ENCODE measurements at places on chromosomes 6 and 20.
A peak's percentile ranks its signal among the peaks of the same experiment; 100 is the strongest.

- DNase-seq = no peak
Observed at GRCh38 chr6:119161438-119161837, 83.0 kb upstream of the FAM184A start.

- no peak for DNase-seq
Observed at GRCh38 chr6:2412731-2413130, 167.3 kb upstream of the GMDS start.

DNA sequence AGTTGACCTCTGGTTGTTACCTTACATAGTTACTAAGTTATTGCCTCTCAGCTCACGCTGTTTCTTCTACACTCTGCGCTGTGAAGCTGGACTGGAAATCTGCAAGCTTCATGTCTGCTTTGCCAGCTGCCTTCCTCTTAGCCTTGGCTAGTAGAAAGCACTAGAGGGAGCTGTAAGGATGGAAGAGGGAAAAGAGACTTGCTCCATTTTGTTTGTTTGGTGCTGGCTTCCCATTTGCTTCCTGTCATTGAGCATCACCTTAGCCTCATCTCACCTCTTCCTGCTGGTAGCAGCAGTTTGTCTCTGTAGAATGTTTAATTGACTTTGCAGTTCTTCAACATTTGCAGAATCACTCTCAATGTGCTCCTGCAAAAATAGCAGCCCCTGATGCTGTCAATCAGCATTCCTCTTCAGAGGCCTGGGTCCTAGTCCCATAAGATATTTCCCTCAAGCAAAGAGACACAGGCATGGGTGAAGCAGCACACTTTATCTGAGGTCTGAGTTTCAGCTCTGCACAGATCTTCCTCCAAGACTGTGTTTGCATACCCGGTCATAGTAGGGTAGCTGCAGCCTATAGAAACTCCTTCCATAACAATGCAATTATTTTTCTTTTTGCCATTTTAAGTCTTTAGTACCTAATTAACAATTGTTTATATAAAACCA lies 302.2 kb upstream of the EPHA7 start:
- peak; percentile 63 for DNase-seq

DNA sequence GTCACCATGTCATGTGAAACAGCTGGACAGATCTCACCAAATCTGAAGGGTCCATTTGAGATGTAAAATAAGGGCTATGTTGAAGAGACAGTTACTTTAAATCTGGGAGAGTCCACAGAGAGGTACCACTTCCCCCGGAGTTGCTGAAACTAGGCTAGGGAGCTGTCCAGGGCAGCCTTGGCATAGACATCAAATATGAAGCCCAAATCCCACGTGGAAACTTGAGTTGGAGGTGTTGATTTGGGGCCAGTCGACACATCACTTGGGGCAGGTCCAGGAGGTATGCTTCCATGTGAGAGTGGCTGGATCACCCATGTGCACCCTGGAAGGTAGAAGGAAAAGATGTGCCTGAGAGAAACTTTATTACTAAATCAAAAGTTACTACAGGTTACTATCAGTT lies 12.0 kb upstream of the SERPINB9 start:
- DNase-seq = peak; percentile 27

DNA sequence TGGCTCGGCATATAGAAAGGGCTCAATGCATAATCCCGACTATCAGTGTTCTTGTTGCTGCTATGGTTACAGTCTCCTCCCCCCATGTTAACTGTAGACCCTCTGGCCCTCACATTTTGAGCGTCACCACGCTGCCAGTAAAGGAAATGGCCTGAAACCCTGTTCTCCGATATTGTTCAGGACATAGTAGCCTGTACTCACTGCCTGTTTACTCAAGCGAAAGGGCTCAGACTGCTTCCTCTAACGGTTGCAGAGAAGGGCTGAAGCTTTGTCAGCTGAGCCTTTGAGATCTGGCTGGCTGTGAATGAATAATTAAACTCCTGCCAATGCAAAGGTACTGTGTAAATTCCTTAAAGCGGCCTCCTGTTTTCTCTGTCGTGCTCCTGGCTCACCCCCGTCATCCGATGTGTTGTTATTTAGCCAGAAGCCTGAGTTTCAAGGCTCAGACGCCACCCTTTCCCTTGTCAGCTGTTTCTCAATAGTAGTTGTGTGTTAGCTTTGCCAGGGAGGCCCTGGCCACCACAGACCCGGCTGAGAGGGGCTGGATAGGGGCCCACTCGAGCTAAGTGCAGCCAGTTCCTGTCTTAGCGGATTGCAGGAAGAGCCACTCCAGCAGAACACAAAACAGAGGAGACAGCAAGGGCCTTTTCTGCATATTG lies 31.2 kb upstream of the RALGAPA2 start:
- DNase-seq = peak; percentile 51

GRCh38 chr20:9928281-9928737 lies 89.4 kb upstream of the PAK5 start:
- no peak for DNase-seq

GRCh38 chr6:26016245-26016962 lies 53.8 kb downstream of the TRIM38 start:
- DNase-seq = no peak

DNA sequence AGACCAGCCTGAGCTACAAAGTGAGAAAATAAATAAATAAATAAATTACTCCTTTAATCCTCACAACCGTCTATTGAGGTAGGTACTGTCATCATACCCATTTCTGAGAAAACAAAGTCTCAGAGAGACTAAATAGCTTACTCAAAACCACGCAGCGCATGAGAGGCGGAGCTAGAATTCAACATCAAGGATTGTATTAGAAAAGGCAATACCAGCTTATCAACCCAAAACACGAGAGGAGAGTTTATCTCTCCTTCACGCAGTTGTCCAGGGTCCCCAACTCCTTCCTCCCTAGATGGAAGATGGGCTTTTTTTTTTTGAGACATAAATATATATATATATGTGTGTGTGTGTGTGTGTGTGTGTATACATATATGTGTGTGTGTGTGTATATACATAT lies 12.2 kb downstream of the HNF4A start:
- DNase-seq = no peak

- no peak for DNase-seq
Observed at GRCh38 chr6:135319819-135320218, 138.7 kb downstream of the MYB start.

DNA sequence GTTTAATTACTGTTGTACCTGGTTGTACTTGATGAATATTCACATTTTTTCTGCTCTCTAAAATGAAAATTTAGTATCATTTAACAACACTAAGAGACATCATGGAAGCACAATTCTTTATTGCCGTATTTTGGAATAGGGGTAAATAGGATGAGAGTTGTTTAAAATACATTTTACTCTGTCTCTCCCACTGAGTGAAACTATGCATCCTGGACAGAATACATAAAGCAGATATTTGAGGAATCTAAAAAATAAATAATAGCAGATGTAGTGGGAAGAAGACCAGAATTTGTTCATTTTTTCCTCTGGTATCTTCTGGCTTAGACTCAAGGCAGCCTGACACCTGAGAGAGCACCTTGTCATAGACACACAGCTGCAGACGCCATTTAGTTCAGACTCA lies 119.1 kb upstream of the AHI1 start:
- no peak for DNase-seq

DNA sequence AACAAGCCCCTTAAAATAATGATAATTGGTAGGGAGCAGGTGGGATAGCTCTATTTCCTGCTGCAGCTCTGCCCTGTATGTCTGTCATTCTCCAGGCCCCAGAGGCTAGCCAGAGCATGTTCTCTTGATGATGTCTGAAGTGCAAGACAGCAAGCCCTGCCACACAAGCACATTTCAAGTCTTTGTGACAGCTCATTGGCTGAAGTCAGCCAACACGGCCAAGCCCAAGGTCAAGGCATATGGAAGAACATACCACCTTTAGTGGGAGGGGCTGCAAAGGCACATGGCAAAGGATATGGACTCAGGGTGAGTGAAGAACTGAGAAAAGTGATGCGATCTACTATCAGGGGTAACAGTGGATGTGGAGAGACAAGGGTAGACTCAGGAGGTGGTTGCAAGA lies 116.1 kb downstream of the PRND start:
- no peak for DNase-seq

- DNase-seq = no peak
Observed at GRCh38 chr20:3784863-3785239, 1.7 kb downstream of the CENPB start.

DNA sequence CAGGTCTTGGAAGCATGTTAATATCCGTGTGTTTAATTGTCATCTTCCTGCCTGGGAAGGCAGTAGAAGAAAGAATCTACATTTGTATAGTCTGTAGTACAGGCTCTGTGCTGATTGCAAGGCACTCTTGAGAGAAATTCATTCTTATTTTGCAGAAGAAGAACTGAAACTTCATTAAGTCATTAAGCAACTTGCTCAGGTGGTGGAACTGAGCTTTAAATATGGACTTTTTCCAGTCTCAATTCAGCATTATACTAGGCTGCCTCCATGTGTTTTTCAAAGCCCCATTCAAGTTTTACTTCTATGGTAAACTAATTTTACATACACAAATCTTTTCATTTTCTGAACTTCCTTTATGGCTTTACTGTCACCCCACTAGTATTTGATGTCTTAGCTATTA lies 18.7 kb downstream of the ZNF451 start:
- DNase-seq = no peak

DNA sequence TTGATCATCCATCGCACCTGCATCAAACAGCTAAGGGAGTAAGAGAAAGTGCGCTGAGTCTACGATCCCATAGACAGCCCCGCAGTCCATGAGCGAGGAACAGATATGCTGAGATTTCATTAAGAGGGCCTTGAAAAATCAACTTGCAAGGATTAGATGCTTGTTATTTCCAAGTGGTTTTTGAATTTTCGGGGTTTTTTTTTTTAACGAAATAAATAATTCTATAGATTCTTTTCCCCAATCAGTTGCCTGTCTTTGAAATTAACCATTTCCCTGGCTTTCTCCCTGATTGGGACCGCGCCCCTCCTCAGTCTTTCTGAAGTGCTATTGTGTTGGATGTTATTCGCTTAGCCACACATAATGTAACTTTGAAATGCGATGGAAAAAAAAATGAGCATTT lies 48.6 kb downstream of the GNAS-AS1 start:
- no peak for DNase-seq

GRCh38 chr6:122806291-122806690 lies 17.2 kb downstream of the SMPDL3A start:
- no peak for DNase-seq

DNA sequence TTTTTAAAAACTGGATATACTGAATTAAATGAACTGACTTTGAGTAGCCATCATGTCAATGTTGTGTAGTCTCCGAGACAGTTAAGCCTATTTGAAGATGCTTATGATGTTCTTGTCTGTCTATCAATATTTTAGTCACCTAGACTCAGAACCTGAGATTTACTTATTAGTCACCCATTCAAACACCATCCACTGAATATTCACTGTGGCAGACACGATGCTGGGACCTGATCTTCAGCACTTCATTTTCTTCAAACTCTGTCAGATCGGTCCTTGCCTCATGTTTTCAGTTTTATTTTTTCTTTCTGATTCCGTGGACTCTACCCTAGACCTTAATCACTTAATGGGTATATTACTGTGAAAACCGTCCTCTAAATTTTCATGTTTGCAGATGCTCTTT lies 123.7 kb upstream of the MCHR2 start:
- DNase-seq = no peak

GRCh38 chr6:160396292-160396691 lies 48.1 kb downstream of the SLC22A3 start:
- DNase-seq = no peak

- DNase-seq = no peak
Observed at GRCh38 chr6:35476004-35476403, 7.8 kb downstream of the RPL10A start.

- DNase-seq = no peak
Observed at GRCh38 chr6:149499066-149499465, 14.3 kb upstream of the ZC3H12D start.

DNA sequence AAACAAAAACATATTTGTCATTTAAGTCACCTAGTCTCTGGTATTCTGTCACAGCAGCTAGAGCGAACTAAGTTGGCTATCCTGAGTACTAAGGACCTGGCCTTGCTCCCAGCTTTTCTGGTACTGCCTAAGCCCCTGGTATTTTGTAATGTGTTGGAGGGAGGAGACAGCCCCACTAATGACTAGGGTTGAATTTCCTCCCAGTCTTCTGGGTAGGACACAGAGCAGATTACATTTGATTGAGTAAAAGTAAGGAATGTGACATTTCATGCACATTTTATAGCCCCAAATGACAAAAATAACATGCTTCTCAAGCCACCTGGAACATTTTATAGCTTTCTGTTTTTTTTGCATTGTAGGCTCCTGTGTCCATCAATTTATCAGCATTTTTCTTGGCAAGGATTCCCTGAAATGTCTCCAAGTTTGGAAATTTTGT lies 47.9 kb upstream of the DDR1 start:
- no peak for DNase-seq

DNA sequence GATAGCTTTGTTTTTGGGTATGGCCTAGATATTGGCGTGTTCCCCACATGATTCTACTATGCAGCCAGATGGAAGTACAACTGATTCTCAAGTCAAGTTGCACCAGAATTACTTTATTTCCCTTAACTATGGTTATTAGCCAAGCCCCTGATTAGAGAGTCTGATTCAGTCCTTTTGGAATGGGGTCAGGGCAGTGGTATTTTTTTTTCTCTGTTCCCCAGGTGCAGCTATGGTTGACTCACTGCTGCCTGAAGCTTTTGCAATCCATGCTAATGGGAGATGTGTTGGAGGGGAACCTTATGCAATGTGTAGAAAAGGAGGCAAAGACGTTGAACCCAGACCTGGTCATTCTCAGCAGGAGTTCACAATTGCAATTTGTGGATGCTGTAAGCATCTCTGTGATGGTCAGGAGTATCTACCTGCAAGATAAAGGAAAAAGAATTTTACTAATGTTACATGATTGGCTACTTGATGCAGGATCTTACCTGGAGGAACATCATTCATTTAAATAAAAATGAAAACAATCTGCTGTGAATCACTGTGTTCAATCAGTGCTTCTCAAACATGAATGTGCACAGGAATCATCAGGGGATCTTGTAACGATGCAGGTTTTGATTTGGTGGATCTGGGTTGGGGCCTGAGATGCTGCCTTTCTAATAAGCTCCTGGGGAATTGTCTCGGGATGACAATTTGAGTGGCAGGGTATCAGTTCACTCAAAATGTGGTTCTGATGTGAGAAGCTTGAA lies 49.4 kb downstream of the PFDN4 start:
- DNase-seq = peak; percentile 86
